HCT116 (cell line): ENCODE measurements at places on chromosomes 3 and 15.

DNA sequence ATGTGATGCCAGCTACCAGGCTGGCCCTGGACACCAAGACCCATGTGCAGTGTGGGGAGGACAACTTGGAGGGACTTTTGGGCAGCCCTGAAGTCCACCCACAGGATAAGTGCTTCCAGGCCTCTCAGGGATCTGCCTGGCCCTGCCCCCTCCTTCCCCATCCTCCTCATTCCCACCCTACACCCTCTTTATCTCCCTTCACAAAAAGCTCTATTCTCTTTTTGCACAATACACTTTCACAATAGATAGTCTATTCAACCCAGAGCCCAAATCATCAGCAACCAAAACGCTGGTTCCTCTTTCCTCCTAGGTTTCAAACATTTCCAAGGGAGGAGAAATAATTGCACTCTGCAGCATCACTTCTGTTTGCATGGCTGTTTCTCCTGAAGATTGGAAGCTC, 7.8 kb upstream of the ZNF710 start:
- no peak for DNase-seq

GRCh38 chr3:10361375-10361774, 40.5 kb upstream of the SEC13 start:
- no peak for DNase-seq

GRCh38 chr3:126519506-126520455, 2.2 kb upstream of the UROC1 start:
- no peak for DNase-seq

- no peak for DNase-seq
These were observed 56.7 kb downstream of the DRD3 start for GRCh38 chr3:114122027-114122709.

- no peak for DNase-seq
These were observed 70.7 kb downstream of the APBA2 start for GRCh38 chr15:28956491-28956890.

GRCh38 chr3:20488151-20488550, 302.1 kb upstream of the SGO1 start:
- no peak for DNase-seq
